ENCODE measurements at places on chromosomes 7 and 10.

GRCh38 chr10:5576780-5577624, 52.2 kb downstream of the CALML3 start:
- DNase-seq = no peak

GRCh38 chr7:48390388-48391327, 219.4 kb downstream of the ABCA13 start:
- DNase-seq = no peak

- no peak for DNase-seq
These were observed 156.3 kb downstream of the LCOR start for GRCh38 chr10:96988426-96988825.

- DNase-seq = no peak
These were observed 39.3 kb downstream of the AOAH start for GRCh38 chr7:36684954-36685353.

DNA sequence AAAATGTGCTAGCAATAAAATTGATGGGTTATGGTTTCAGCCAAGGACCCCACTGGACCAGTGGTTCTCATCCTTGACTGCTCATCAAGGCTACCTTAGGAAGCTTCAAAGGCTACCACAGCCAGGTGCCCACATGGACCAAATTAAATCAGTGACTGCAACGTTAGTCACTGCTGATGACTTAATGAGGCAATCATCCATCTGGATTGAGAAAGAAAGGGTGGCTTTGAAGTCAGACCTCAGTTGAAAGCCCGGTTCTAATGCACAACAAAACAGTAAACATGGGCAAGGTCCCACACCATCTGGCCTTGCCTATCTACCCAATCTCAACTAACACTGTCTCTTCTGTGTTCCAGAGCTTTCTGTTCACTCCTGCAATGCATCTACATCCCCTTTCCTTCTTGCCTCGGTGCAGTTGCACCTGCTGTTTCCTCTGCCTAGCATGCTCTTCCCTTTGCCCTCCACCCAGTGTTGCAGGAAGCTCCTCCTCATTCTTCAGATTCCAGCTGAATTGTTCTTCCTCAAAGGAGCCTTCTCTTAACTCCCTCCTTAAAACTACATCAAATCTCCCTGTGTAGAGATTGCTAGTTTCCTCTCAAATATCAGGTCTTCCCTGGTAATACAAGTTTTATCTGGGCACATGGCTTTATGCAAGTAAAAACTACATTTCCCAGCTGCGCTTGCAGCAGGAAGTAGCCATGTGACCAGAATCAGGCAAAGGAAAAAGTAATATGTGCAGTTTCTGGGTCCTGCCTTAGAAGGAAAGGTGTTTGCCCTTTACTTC, 10.3 kb upstream of the KCNK18 start:
- peak; percentile 40 for DNase-seq

DNA sequence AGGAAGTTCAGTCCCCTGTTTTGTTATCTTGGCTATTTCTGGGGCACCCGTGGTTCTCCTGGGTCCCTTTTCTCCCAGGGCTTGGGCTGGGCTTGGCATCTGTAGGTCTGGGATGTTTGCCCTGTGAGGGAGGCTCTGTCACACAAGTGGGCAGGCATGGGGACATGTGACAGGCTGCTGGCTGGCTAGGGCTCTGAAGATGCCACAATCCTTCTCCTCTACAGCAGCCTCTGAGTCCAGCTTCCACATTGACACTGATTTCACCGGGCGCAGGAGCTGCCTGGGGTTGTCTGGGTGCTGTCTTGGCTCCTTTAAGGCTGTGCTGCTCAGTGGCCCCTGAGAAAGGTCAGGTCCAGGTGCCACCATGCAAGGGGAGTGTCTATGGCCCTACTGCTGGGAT, 37.4 kb upstream of the ZNF716 start:
- DNase-seq = no peak

GRCh38 chr7:1607696-1608095, 37.9 kb upstream of the PSMG3 start:
- DNase-seq = no peak

- peak; percentile 81 for DNase-seq
These were observed 941 bp upstream of the LUC7L2 start for GRCh38 chr7:139358541-139359365.

DNA sequence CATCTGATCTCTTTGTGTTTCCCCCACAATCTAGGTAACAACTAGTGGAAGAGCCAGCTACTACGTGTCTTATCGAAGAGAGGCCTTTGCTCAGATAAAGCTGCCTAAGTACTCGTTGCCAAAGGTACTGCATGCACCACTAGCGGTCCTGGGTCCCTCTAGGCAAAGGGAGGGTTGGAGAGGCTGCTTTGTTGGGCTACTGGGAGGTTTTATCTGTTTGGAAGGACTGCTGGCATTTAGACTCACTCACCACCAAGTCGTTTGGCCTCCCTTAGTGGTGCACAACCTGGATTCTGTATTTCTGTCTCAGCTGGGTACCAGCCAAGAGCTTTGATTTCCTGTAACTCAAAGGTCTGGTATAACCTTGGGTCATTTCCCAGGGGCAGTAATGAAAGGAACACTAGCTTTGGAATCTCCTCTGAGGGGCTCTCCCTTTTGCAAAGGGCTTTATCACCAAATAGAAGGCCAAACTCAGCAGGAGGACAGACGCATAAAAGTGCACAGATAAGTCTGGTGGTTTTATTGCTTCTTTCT, 498.3 kb downstream of the SORCS3 start:
- no peak for DNase-seq

DNA sequence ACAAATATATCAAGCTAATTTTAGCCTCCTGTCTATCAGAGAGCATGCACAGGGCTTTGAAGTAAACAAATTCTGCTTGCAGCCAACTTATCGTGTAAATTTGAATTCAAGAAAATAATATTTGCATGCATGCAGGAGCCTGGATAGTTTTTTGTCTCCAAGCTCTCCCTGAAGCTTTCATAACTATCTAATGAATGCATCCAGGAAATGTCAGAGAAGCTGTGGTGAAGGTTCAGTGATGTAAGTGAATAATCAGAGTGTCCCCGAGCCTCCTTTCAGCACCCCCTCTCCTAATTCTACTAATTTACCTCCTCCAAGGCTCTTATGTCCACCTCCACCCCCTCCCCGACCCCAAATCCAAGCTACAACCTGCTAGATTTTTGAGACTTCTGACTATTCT, 172.0 kb upstream of the ZNF32 start:
- DNase-seq = no peak

- peak; percentile 74 for DNase-seq
These were observed 96.9 kb upstream of the CCDC71L start for GRCh38 chr7:106757846-106758245.

GRCh38 chr7:47536661-47537611, 45.0 kb downstream of the TNS3 start:
- no peak for DNase-seq

- no peak for DNase-seq
These were observed 67.8 kb downstream of the CTBP2 start for GRCh38 chr10:125092564-125093031.

DNA sequence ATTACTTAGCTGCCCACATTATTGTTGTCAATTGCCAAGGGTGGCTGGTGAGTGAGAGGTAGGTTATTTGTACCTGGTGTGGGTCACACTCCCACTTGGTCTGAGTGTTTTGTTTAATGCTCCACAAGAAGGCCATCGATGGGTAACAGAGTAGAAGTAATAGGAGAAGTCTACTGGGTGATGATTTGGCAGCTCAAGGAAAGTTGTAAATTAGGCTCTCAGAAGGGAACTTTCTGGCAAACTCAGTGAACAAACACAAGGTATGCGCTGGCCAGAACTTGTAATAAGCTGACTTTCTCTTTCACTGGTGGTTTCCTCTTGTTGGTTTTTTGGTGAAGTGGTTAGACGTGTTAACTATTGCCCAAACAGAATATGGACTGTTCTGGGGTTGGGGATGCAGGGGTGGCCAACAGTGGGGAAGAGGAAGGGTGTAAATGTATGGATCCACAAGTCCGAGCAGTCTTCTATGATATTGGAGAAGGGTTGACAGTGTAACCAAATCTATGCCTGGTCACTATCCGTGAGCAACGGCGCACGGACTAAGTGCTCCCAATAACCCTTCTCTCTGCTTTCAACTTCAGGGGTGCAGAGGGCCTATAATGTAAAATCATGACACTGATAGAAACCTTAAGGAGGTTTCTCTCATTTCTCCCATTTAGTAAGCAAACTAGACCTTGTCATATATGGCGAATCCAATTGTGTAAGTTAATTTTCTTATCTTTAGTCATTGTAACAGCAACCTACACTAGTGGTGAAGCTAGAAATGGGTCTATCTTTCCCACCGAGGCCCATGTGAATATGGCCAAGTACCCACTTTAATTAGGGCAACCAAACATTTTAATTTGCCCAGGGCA, 212.8 kb downstream of the PTEN start:
- DNase-seq = no peak

DNA sequence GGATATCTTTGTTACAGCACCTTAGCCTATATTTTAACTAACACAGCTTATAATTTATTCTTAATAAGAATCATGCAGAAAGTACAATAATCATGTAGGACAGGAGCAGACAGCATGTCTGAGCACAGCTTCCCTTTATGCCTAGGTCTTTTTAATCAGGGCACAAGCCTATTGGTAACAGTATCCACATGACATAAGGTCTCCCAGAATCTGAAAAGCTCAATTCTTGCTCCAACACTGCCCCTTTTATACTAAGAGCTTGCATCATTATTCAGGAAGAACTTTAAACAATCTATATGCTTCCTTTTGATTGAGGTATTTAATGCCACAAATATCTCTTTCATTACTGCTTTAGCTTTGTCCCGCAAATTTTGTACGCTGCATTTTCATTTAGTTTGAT, 31.6 kb downstream of the IL6 start:
- no peak for DNase-seq

Measured in NAMALWA (cell line).